ENCODE measurements at places on chromosomes 6 and 20.

- DNase-seq, result no peak
Measured at GRCh38 chr6:43334466-43335095, 26.0 kb upstream of the CRIP3 start.

DNA sequence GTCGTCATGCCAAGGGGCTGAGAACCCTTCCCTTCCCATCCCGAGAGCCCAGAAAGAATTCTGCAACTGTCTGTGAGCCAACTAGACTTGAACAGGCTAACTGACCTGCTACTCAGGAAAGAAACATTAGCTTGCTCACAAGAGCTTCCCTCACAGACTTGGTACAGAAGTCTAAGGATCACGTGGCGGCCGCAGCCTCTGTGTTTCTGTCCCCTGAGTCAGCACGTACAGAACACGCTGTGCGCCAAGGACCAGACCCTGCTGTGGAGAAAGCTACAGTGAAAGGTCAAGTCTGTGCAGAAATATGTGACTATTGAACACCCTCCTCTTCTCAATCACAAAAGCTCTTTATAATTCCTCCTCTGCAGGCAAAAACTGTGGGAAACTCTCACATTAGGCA is 151.3 kb upstream of the QKI start:
- no peak for DNase-seq

- no peak for DNase-seq
Measured at GRCh38 chr6:116969211-116969863, 92.3 kb downstream of the RFX6 start.

DNA sequence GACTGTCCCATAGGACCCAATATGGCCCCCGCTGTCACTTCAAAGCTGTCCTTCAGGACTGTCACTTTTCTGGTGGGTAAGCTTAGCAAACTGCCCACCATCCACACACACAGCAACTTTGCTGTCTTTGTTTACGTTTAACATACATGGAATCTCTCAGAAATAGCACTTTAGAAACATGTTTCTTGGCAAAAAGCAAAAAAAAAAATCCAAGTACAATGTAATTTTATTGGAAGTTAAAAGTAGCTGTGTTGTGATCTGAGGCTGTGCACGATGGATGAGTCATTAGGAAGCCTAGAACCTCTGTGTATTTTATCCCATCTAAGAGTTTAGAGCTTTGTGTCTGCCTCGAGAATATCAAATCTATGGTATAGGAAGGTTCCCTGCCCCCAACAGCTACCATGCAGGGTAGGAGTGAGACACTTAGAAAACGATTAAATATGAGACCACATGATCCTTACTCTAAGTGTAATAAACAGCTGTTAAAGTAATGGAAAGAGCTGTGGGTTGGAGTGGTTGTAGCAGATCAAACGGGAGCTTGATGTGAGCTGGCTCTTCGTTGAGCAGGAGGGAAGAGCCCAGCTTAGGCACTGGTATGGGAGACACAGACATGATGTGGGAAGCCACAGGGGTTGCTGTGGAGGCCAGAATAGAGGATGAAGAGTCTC is 119.5 kb downstream of the PLEKHG1 start:
- no peak for DNase-seq

- no peak for DNase-seq
Measured at GRCh38 chr6:138601128-138601527, 101.8 kb upstream of the NHSL1 start.

DNA sequence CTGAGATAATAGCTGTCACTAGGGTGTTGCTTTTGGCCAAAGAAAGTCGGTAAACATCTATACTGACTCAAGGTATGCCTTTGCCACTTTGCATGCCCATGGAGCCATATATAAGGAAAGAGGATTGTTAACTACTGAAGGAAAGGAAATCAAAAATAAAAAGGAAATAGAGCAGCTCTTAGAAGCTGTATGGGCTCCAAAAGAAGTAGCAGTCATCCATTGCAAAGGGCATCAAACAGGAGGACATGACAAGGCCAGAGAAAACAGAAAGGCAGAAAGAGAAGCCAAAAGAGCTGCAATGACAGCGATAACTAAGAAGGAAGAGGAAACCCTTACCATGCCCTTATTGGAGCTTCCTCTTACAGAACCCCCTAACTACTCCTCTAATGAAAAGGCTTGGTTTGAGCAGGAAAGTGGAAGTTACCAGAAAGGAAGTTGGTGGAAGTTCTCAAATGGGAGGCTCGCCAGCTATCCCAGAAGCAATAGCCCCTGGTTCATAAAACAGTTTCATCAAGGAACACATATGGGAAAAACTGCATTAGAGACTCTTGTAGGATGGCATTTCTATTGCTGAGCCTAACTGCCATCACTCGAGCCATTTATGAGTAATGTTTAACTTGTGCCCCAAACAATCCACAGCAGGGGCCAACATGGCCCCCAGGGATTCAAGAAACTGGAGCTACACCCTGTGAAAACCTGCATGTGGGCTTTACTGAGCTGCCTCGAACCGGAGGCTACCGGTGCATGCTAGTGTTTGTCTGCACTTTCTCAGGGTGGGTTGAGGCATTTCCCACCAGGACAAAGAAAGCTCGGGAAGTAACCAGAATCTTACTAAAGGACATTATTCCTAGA is 7.0 kb downstream of the IL22RA2 start:
- no peak for DNase-seq

- DNase-seq, result no peak
Measured at GRCh38 chr6:22904431-22904830, 335.1 kb downstream of the HDGFL1 start.

GRCh38 chr6:75623491-75623890 is 21.8 kb downstream of the SENP6 start:
- no peak for DNase-seq

DNA sequence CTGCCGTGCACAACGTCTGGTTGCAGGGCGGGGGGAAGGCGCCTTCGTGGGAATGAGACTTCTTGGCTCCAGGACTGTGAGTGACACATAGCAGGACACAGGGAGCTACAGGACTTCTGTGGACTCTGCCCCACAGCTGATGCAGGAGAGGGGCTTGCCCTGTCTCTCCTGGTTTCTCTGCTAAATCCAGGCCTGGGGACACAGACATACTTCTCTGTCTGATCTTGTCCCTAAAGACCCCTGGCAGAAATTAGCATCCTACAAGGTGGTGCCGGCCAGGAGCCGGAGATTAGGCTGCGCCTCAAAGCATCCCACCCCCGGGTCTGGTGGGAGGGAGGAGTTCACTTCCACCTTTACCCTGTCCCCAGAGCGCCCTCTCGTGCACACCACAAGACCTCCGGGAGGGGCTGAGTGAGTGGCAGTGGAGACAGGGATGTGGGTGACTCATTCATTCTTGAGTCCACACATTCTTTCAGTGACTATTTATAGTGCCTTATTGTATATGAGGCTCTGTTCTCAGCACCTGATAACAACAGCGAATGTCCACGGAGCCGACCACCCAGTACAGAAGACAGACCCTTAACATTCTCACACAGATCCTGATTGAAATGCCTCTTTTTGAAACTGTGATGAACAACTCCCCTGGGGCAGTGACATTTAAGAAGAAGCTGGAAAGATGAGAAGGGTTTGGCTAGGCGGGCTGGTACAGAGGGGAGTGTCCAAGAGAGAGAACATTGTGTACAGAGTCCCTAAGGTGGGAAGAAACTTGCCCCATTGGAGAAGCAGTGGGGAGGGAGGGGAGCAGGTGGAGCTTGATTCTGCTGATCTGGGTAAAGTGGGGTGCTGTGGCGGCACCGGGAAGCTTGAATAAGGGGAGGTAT is 39.0 kb downstream of the GMPR start:
- DNase-seq, result no peak

DNA sequence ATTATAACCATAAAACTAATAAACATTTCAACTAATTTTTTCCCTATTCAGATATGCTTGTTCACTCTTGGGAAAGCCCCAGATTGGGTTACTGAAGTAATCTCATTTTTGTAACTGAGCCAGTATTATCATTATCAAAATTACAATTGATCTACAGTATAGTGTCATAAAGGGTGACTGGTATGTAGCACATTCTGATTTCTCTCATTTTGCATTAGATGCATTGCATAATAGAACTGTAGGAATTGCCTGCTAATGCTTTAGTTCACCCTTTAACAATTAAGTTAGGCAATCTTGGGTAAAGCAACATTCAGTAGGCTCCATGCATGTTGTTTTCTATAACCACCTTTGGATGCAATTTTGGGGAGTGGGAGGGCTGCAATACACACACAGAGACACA is 150.8 kb upstream of the FLRT3 start:
- no peak for DNase-seq

- DNase-seq, result no peak
Measured at GRCh38 chr6:44305200-44305725, 7.9 kb downstream of the AARS2 start.

Data from stimulated activated CD8-positive, alpha-beta memory T cell treated with anti-CD3 and anti-CD28 coated beads, Interleukin-7, amount 100 ng/mL, for 24 hours (primary cell).